ENCODE measurements at places on chromosomes 6 and 20. TPM values are rescaled to one million over a fixed set of nuclear protein-coding genes. Genes with fewer than 3 reads are reported as not detected.

DNA sequence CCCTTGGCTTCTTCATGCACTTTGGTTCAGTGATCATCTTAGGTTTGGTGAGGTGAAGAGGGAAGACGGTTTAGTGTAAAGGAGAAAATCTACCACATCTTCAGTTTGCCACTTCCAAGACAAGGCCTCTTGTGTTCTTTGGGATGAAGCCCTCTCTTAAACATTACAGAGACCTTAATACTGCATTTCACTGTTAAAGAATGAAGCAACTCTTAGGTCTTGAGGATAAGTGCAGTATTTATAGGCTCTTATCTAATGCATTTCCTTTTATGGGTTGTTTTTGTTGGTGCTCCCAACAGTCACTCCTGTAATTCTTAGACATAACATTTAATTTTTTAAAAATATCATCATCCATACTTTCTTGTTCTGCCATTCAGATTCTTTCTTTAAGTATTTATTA is 139.9 kb upstream of the LAMP5 start:
- DNase-seq, result no peak

- no peak for DNase-seq
Observed at GRCh38 chr6:10383331-10384090, 31.4 kb downstream of the TFAP2A start.

CLVS2 gene
- total RNA-seq, result not detected

DNA sequence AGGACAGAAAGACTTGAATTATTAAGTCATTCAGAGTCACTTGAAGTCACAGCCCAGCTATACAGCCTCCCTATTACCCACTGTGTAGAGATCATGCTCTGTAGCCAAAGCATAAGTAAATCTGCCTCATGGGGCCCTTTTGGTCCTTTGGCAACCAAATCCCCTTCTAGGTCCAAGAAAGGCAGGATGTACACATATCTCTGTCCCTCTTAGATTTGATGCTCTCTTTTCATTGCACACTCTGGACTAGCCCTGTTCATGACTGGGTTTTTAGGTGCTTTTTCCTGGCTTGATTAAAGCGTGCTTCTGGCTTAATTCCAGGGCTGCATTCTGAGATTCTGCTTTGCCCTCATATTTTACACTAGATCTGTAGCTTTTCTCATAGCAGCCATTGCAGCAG is 296.8 kb downstream of the TENT5A start:
- no peak for DNase-seq

All from Right ventricle myocardium inferior (tissue), 1 donor.